Activated CD8-positive, alpha-beta memory T cell treated with anti-CD3 and anti-CD28 coated beads for 4 hours (primary cell): ENCODE measurements at places on chromosomes 12 and 14.
A peak's percentile ranks its signal among the peaks of the same experiment; 100 is the strongest.

DNA sequence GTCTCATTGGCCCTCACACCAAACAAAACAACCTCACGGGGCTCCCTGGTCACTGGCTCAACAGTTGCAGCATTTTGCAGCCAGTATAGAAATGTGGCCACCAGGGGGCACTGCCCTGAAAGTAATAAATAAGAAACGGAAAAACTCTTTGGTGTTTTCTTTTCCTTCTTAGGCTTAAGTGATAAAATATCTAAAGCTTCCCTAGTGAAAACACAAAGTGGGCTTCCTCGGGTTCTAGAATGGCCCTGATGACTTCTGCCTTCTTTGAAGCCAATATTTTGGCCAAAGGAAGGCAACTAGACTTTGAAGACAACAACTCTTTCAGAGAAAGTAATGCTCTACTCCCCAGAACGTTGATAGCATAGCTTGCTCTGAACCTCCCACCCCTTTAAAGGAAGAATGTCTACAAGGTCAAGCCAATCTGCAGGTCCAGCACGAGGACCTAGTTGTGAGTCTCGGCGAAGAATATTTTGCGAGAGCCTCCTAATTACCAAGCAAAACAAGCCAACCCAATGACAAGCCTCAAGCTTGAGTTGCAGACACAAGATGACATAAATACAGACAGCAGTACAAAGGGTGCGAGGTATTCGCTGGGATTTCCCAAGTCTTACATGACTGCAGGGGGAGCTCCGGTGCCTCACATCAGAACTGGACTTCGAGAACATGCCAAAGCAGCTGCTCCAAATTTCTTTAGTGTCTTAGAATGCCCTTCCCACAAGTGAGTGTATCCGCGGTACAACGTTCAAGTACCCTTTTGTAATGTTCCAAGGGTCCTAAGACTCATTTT lies 2.6 kb downstream of the ITPK1 start:
- peak; percentile 51 for DNase-seq

DNA sequence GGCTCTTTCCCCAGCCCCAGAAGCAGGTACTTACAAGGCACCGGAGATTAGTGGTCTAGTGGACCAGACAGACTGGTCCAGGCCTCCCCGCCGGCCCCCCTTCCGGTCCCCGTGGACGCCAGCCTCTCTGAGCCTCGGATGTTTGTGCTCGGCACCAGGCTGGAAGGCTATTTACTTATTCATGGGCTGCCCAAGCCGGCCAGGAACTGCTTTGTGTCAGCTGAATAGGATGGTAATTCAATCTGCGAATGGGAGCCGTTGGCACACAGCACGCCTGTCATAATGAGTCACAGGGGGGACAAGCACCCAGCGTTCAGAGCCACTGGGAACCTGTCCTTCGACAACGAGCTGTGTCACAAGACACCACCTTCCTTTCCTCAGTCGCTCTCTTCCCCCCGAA lies 82.3 kb downstream of the RIMBP2 start:
- no peak for DNase-seq

DNA sequence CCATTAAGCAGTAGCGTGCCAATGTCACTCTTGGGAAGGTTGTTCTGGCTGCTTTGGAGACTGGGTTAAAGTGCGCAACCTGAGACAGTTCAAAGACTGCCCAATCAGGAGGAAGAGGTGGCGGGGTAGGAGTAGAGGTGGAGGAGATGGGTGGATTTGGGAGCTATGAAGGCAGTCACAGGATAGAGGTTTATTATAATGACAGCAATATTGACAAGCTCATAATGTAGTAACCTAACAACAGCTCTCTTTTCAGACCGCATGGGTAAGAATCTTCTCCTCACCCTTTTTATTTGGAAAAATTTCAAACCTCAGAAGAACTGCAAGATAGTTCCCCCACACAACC lies 5.3 kb upstream of the PSMD9 start:
- DNase-seq, result no peak

GRCh38 chr12:116734156-116734768 lies 3.6 kb downstream of the SPRING1 start:
- DNase-seq, result no peak

- no peak for DNase-seq
Observed at GRCh38 chr12:11559626-11560340, 89.7 kb upstream of the ETV6 start.

GRCh38 chr12:20351406-20351805 lies 16.9 kb upstream of the PDE3A start:
- DNase-seq, result no peak

DNA sequence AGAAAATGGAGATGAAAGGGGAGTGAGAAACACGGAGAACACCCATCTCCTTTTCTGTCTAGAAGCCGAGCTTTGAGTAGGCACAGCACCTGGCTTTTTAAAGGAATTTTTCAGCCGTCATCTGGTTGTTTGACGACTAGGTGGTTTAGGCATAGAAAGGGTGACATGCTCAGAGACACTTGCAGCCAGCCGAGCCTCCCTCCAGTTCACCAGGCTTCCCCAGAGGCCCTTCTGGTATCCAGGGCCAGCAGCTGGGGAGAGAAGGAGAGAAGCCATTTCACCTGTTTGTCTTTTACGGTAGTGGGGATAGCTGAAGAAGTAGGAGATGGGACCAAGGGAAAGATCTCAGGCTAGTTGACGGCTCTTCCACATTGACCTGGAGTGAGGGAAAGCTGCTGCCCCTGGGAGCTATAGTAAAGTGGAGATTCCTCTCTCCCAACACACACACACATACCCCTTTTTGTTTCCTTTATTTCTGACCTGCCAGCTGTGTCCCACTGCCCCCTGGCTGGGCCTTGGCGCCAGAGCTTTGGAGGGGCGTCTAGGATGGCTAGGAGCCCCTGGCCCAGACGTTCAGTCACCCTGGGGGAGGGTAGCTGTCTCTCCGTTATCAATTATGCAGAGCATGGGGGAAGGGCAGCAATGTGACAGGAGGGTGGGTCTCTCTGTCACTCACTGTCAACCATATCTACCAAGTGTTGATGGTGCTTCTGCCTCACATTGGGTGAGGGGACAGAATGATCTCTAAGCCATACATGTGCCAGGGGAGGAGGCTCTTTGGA lies 5.5 kb downstream of the MAP3K12 start:
- DNase-seq, result no peak

- DNase-seq, result no peak
Observed at GRCh38 chr14:104262515-104263514, 124.4 kb downstream of the KIF26A start.

DNA sequence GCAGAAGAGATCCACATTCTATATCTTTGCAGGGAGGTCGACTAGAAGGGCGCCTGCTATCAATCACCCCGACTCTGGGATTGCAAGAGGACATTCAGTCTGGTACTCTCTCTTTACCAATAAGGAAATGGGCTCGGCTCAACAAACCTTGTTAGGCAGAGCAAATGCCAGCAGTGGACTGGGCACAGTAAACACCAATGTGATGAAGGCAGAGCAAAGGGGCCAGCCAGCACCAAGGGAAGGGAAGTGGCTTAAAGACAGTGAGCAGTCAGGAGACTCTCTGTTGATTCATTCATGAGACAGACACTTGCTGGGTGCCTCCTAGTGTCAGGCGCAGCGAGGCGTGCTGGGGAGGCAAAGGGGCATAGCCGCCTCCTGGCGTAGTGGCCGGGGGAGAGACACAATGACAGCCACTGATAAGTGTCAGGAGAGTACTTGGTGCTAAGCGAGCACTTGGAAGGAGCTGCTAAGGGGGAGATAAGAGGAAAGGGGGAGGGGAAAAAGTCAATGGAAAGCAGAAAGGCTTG lies 34.1 kb downstream of the TMCC3 start:
- no peak for DNase-seq

DNA sequence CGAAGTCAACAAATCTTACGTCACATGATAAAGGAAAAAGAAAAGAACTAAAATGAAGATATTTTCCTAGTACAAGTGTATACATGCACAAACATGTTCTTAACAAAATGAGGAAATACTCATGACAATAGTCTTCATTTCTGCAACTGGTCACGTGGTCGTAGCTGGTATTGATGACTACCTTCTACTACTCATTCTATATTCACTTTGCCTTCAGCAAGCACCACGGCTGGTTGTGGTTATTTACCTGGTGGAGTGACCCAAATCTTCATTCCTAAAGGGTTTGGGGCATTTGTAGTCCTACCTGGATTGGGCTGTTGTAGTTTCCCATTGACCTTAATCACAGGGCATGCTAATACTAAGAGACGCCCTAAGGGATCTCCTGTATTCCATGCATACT lies 51.2 kb downstream of the FIGNL2 start:
- DNase-seq, result no peak

GRCh38 chr12:131836714-131837397 lies 8.7 kb downstream of the MMP17 start:
- DNase-seq, result no peak

DNA sequence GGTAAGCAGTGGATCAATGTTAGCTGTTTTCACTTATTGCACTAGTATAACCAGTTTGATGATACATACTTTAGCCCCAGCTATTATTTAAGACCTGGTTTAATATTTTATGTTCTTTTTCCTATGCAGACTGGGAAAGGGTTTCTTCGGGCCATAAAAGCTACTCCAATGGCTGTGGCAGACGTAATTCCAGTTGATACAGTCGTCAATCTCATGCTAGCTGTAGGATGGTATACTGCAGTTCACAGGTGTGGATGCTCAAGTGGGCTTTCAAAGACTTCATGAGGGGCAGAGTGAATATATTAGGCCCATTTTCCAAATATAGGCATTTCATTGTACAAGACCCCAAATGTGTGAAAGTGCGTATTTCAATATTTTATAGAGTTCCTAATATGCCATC lies 70.1 kb downstream of the ERGIC2 start:
- no peak for DNase-seq

DNA sequence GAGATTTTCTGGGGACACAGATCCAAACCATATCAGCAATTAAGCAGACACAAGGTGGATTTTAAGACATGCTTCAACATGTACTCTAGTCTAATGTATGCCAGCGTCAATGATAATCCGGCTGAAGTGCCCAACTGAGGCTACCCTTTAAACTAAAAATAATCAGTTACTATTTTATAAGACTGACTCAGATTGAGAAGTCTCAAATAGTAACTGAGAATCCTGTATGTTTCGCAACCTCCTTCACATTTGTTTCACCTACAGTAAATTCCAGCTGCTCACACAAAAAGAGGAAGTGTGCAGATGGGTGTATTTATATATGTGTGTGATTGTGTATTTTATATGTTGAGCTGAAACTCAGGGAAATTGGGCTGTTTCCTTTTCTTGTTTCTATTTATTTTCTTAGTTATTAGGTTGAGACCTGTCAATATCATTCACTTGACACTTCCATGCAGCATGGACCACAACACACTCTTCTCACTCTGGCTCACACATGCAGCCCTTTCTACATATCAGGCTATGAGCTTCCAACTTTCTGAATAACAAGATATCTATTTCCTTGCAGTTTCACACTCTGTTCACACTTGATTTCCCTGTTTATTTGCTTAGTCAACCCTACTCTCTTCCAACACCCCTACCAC lies 1224.9 kb upstream of the TMEM132C start:
- DNase-seq, result no peak

- no peak for DNase-seq
Observed at GRCh38 chr14:35072226-35072625, 26.2 kb downstream of the FAM177A1 start.
